ENCODE measurements at places on chromosomes 4 and X.

- DNase-seq = no peak
Observed at GRCh38 chrX:31550158-31550557, 478.3 kb upstream of the FTHL17 start.

GRCh38 chr4:87309625-87310024 lies 13.1 kb downstream of the HSD17B13 start:
- no peak for DNase-seq

DNA sequence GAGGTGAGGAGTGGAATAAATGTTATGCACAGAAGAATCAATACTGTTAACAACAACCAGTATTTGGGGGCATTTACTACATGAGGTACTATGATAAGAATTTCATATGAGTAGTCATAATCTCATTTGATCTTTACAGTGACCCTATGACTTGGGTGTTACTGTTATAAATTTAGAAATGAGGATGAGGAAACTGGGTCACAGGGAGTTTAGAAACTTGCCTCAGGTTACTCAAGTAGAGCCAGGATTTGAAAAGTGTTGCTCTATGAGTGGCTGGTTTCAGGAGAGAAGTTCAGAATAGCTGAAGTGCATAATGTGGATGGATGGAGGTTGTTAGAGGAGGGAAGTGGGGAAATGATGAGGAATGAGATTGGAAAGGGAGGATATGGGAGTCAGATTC lies 16.6 kb upstream of the DDIT4L start:
- DNase-seq = no peak

DNA sequence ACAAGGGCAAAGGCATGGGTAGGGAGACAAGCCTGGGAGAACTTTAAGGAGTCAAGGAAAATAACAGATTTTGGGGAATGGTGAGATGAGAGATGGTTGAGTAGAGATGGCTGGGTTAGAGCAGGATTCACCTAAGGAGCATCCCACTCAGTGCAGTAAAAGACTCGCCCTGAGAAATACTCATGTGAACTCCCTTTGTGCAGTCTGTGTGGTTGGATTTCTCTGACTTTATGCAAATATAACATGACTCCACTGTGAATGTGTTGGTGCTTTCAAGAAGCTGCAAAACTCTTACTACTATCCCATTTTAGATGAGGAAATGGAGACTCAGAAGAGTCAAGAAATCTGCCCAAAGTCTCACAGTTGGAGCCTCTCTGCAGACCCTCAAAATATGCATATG lies 129.8 kb upstream of the LIMCH1 start:
- DNase-seq = no peak

- DNase-seq = no peak
Observed at GRCh38 chr4:10185518-10186227, 69.1 kb upstream of the WDR1 start.

DNA sequence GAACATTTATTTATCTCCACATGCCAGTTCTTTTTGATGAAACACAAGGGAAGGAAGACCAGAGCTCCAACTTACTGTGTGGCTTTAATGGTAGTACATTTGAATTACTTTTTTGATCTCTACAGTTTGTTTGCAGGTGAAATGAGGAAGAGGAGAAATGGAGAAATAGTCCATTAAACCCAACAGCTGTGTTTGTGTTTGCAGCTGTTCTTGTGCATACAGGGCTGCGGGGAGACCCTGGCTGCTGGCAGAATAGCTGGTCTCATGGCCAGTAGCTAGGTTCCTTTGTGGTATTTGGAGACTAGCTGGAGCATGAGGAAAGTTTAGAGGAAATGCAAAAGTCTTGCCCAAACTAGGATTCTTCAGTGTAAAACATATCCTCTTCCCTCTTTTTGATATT lies 374.8 kb downstream of the GPAT3 start:
- no peak for DNase-seq

DNA sequence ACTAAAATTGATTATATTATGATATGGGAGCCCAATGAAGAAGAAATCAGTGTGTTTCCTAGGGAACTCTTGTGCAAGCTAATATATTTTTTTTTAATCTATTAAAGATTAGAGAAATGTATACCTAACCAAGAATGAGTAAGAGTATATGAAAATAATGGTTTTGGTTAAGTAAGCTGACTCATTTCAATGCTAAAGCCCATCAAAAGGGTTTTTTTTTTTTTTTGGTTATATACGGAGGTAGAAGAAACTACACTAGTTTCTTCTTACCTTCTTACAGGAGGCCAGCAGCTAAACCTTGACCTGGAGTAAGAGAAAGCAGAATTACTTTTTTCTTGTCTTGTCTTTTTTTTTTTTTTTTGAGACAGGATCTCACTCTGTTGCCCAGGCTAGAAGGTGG lies 27.5 kb downstream of the RUFY3 start:
- no peak for DNase-seq

GRCh38 chrX:136159611-136160025 lies 12.3 kb downstream of the FHL1 start:
- no peak for DNase-seq

DNA sequence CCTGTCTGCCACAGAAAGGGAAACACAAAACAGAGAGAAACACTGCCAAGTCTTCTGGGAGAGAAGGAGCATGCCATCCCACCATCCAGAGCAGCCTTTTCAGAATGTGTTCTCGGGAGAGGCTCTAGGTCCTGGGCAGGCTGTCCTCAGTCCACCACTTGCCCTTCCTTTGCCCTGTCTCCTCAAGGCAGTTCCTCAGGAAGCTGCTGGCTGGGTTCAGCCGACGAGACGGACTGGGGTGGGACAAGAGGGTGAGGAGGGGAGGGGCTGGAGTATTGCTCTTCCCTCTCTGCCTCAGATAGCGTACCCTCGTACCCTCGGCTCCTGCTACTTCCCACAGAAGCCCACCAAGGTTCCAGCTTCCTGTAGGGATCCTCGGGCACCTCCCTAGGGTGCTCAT lies 26.6 kb upstream of the LGI2 start:
- DNase-seq = no peak

DNA sequence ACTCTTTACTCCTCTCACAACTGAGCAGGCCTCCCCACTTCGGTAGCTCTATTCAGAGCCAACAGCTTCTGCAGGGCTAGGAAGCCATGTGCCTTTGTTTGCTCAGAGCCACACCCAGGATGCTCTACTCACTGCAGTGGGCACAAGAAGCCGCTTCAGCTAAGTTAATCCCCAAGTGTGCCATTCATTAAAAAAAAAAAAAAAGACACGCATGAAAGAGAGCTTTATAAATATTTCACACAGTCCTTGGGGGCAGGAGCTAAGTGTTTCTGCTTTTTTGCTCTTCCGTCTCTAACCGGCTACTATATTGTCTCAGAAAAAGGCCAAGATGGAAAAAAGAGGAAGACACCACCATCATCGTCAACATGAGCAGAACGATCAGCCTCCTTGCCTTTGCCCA lies 8.1 kb downstream of the CRMP1 start:
- no peak for DNase-seq

DNA sequence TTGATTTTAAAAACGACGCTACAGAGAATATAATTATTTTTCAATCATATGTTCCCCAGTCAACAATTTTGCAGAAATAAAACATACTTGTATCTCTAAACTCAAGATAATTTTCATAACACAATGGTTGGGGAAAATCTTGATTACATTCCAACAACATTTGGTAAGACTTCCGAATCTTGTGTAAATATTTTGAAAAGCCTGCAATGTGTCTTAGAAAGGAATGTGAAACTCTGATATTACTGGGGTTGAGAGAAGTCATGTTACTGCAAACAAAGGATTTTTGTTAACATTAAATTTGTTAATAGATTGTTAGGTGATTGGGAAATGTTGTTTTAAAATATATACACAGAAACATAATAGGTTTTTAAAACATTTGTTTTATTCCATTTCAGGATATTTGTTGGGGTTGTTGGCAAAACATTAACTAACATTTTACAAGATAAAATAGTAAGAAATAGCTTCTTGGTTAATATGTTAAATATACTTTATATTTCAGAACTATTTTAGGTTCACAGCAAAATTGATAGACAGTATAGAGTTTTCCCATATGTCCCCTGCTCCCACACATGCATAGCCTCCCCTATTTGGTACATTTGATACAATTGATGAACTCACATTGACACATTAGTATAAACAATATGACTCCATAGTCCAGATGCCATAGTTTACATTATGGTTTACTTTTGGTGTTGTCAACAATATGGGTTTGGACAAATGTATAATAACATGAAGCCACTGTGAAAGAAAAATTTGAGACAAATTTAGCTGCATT lies 218.6 kb upstream of the FAM47A start:
- no peak for DNase-seq

DNA sequence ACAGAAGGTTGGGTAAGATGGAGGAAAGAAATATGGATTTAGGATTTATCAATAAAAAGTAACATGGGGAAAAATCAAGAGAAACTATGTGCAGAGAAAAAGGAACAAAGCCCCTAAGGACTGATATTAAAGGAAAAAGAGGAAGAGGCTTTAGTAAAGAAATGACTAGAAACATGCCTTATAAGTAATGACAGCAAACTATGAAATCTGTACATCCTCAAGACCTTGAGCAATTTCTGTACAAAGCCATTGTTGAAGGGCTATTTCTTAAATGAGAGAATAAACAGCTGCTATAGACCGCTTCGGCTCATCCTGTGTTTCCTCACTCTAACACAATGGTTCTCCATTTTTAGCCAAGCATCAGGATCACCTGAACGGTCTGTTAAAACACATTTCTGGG lies 180.3 kb upstream of the ATOH1 start:
- DNase-seq = no peak

- DNase-seq = no peak
Observed at GRCh38 chrX:77087529-77088169, 359.5 kb upstream of the FGF16 start.

GRCh38 chrX:69133921-69134542 lies 31.2 kb downstream of the PJA1 start:
- DNase-seq = no peak

DNA sequence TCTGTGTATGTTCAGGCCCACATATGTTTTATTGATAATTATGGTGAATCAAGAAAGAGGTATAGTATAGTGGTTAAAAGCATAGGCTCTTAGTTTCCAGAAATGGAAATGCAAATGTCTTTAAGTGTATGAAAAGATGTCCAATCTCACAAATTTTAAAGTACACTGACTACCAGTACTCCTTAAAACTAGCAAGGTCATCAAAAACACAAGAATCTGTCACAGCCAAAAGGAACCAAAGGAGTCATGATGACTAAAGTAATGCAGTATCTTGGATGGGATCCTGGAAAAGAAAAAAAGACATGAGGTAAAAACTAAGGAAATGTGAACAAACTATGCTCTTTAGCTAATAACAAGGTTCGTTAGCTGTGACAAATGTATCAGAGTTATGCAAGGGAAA lies 661 bp upstream of the RBM41 start:
- DNase-seq = no peak

- DNase-seq = peak; percentile 14
Observed at GRCh38 chrX:40097504-40098263, at the start of gene BCOR. BCOR (minus strand) TSS chrX:40097958; CDS start chrX:40077929, 20,029 bp downstream.

GRCh38 chr4:173230062-173230461 lies 61.5 kb downstream of the GALNT7 start:
- no peak for DNase-seq

DNA sequence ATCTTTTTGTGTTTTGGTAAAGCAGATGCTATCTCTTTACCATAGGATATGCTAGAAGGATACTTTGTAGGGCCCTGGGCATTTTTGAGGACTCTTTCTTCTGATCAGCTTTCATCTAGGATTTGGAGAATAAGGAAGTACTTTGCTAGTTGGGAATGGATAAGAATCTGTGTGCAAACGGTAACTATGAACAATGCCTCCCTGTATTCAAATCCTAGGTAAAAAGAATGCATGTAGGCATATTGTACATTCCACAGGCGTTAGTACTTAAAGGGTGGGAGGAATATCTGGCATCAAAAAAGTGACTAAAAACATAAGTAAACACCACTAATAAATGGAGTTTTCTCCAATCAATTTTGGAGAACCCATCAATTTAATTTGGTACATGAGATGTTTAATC lies 59.7 kb downstream of the SH3BGRL start:
- no peak for DNase-seq

DNA sequence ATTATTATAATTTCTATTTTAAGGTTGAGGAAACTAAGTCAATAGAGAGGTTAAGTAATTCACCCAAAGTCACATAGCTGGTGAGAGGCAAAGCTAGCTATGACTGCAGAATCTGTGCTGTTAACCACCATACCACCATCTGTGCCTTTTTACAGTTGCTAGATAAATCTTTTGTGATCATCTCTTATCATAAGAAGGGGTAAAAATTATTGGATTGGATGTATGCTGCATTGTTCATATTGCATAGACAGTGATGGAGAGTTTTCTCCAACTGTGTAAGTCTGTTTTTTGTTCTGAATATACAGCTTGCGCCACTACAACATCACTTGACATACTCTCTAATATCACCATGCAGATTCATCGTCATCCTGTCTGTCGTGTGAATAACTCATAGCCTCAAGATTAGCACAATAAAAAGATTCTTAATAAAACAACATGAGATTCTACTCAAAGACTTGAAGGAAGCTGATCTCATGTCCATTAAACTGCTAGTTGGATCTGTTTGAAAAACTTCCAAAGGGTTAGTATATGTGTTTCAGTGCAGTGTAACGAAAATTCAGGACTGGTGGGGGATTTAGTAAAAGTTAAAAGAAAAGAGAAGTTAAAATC lies 495.9 kb downstream of the SPRY1 start:
- DNase-seq = no peak

DNA sequence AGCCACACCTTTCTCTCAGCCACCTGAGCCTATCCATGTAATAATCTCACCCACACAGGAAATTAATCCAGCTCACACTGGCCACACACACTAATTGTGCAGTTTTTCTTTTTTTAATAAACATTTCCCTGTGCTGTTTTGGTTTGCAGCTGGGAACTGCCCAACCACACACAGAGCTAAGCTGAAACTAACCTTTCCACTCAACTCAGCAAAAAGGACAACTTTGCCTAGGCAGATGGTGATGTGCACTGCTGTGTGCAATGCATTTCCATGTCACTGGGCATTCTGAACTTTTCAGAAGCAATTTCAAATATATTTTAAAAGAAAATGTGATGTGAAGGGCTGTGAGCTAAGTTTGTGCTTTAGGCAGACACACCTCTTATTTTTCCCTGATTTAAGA lies 70.0 kb upstream of the TLL1 start:
- DNase-seq = no peak

GRCh38 chr4:10178763-10179162 lies 62.2 kb upstream of the WDR1 start:
- no peak for DNase-seq

- DNase-seq = no peak
Observed at GRCh38 chrX:96433409-96434077, 251.1 kb upstream of the DIAPH2 start.

DNA sequence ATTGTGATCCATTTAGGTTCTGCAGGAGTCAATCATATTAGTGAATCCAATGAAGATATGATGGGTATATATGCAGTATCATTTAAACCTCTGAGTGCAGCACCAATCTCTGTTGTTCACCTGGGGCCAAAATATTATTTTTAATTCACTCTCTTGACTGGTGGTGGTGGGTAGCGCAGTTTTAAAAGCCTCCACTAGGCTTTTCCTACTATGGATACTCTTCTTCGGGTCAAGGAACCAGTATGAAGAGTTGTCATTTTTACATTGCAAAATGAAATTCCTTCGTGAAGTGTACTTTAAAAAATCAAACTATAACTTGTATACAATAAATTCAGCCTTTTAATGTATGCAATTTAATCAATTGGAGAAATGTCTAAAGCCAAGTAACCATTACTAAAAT lies 56.5 kb downstream of the QRFPR start:
- no peak for DNase-seq
